ENCODE measurements at places on chromosomes 1 and 21.

- DNase-seq = no peak
These were observed 1.6 kb upstream of the TMEM63A start for GRCh38 chr1:225883616-225884265.

DNA sequence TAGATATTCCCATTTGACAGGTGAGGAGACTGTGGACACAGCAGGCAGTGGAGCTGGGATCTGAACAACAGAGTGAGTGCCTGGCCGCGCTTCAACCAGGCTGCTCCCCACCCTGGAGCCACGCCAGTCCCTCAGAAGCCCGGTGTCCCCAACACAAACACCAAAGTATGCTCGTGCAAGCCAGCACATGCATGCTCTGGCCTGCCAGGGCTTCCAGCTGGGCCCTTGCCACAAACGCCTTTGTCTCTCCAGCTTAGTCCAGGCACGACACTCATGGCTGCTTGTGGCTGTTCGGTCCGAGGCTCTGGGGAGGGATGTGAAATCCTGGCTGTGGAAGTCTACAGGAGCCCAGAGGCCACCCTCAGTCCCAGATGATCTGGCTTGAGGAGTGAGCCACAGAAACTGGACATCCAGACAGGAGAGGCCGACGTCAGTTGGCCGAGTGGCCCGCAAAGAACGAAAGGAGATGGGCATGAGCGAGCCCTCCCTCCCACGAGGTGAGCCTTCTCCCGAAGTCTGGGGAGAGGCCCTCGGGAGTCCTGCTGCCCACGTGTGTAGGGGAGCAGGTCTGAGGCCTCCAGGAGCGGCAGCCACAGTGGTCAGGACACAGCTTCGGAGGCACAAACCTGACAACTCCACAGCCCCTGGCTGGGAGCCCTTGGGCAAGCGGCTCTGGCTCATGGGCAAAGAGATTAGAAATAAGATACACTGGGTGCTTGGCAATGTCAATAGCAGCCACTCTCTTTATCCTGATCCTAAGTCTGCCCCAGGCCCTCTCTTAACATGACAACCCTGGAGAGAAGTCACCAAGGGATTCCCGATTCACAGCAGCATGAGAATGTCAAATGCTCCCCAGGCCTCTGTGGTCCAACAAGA lies 117.1 kb upstream of the IFFO2 start:
- DNase-seq = no peak

DNA sequence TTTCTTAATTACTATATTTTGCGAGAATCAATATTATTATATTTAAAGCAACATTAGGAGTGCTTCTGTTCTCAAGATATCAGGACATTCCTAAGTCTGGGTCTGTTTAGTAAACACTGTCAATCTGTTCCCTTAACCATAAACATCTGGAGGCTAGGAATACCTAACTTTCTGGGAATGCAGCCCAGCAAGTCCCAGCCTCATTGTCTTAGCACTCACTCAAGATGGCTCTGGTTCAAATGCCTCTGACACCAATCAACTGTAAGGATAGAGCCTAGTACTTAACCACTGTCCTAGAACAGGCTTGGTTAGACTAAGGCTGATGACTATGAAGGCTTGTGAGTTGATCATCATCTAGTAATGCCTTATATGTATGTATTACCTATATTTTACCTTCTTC lies 61.5 kb downstream of the TNN start:
- no peak for DNase-seq

DNA sequence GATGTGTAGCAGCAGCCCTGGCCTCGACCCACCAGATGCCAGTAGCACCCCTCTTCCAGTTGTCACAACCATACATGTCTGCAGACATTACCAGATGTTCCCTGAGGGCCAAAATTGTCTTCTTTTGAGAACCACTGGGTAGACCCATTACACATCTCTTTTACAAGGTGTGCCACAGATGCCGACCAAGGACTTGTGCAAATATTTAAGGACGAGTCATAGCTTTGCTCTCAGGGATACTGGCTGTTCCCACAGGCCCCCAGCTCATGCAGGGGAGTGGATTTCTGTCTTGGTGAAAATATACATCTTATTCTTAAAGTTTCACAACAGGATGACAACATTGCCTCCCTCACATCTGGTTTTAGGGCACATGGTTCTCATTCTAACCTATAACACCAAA lies 59.4 kb upstream of the ZBTB18 start:
- DNase-seq = no peak

GRCh38 chr1:13783551-13783950 lies 83.6 kb downstream of the PRDM2 start:
- DNase-seq = no peak

- DNase-seq = no peak
These were observed 57.3 kb downstream of the DRAM2 start for GRCh38 chr1:111082421-111083203.

DNA sequence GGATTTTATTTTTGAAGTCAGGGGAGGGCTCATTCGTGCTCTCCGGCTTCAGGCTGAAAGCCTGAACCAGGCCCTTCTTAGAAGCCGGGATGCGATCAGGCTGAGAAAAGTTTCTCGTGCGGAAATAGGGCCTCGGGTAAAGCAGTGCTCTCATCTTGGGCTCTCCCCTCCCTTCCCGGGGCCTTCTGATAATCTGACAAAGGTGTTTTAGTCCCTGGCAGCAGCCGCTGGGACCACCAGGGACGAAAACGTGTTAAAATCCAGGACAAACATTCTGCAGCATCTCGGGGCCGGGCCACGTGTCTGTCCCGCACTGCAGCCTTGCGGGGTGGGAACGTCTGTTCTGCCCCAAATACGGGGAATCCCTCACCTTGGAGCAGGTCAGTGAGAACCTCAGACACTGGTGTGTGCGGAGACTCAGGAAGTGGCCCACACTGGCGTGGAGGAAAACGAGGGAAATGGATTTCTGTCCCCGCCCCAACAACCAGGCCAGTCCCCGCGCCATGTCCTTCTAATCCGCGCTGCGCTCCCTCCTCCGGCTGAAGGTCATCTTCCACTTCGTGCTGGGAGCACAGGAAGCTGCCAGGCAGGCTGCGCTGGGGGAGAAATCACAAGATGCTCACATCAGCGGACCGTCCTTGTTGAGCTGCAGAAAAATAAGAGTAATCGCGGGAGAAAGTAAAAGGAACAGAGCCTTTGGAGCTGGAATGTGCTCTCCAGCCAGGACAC lies 16.6 kb upstream of the AJAP1 start:
- no peak for DNase-seq

DNA sequence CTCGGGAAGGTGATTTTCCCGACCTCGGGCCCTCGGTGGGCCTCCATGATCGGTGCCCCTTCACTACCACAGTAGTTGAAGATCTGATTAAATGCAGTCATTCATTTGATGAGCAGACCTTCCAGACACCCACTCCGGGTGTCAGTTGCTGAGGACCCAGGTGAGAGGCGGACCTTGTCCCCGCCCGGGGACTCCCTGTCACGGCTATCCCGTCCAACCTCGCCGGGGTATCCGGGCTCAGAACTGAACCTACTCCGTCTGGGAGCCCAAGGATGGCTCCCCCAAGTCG lies 22.6 kb downstream of the RNU1-3 start:
- DNase-seq = no peak

DNA sequence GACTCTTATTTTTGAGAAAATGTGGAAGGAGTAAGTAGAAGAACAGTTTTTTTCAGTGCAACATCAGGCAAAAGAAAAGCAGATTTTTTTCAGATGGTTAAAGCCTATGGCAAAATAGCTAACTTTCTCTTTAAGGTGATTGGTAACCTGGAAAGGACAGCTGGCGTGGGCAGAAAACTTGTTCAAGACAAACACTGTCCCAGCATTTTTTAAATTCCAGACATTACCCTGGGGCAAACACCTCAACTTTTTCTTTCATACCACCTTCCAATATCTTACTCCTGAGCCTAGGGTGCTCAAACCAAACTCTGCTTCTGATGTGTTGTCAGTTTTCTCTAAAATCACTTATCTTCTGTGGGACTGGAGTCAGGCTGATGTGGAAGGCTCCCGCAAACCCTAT lies 2.7 kb upstream of the LEPR start:
- DNase-seq = no peak

DNA sequence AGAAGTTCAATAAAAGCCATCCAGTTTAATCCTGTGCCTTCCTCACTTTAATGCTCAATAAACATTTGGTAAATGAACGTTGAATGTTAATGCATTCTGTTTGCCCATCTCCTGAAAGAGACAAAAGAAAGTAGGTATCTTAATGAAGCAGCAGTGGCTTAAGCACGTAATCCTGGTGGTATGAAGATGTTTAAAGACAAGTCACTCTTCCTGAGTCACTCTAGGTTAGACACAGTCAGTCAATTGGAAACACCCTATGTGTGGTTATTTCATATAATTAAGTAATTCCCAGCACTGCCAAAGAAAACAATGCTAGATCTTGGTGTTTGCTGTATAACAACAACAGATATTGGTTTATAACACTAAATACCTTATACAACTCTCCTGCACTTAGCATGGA lies 334.0 kb upstream of the FMN2 start:
- no peak for DNase-seq

DNA sequence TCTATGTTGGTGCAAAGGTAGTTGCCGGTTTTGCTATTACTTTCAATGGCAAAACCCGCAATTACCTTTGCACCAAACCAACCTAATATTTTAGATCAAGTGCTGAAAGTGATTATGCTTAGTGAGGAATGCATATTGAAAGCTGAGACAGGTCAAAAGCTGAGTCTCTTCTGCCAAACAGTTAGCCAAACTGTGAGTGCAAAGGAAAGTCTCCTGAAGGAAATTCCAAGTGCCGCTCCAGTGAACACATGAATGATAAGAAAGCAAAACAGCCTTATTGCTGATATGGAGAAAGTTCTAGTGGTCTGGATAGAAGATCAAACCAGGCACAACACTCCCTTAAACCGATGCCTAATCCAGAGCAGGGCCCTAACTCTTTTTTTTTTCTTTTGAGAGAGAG lies 83.1 kb upstream of the ERRFI1 start:
- DNase-seq = no peak

All from stimulated activated CD8-positive, alpha-beta memory T cell treated with anti-CD3 and anti-CD28 coated beads, Interleukin-2, amount 100 ng/mL, for 48 hours (primary cell).